ENCODE measurements at places on chromosomes 5 and 9.

DNA sequence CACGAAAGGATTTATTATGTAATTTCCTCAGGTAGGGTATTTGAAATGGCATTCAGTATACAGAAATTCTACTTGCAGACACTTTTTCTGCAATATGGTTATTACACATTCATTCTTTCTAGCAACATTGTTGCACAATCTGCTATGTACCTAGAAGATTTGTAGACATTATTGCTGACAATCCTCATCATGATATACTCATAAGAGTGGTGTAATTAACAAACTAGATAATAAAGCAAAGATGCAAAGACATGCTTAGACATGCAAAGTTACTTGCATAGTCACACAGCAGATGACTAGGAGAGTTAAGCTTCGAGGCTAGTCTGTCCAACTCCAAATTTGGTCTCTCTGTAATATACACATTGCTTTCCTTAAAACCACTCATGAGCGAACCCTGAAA lies 317.1 kb downstream of the ASTN2 start:
- no peak for DNase-seq

DNA sequence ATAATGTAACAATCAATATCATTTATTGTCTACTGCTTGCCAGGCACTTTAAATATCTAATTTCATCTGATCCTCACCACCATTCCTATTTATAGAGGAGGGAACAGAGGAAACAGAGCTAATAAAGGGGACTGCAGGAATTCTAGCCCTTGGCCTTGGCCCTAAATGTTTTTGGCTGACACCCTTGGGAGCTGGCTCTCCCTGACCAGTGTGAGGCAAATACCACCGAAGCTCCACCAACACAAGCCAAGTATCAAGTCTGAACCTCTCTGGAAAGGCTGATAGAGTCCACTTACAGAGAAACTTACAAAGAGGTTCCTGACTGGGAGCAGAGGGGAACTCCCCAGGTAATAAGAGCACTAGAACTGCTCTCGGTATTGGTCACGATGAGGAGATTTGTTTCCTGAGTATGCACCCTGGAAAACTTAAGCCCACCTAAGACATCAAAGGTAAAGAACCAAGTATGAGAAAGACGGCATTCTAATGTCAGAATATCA lies 243.1 kb upstream of the PANK3 start:
- DNase-seq, result no peak

DNA sequence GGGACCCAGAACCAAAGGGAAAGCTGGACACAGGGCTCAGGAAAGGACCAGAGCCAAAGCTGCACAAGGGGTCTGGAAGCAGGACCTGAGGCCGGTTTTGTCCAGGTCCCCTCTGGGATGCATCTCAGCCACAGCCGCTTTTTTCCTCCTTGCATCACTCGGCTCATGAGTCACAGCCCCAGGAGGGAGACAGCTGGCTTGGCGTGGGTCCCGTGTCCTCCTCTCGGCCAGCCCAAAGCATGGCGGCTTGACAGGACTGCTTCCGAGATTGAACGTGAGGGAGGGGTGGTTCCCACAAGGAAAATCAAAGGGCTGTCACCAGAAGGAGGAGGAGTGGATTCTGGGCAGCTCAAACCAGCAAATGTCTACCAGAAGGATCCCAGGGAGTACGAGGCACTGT lies 56.7 kb upstream of the CPLX2 start:
- no peak for DNase-seq

DNA sequence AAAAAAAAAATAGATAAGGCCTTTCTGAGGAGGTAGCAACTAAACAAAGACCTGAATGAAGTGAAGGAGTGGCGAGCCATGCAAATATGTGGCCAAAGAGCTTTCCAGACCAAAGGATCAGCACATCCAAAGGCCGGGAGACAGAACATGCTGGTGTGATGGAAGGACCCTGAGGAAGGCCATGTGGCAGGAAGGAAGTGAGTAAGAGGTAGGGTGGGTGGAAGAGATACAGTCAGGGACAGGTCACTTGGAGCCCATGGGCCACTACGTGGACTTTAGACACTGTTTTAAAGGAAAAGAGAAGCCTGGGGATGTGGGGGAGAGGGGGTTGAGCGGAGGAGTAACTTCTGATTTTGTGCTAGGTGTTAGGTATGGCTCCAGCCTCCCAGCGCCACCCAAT lies 31.3 kb downstream of the SPRY4 start:
- DNase-seq, result no peak

- no peak for DNase-seq
Observed at GRCh38 chr5:72488756-72489155, 18.5 kb downstream of the ZNF366 start.

DNA sequence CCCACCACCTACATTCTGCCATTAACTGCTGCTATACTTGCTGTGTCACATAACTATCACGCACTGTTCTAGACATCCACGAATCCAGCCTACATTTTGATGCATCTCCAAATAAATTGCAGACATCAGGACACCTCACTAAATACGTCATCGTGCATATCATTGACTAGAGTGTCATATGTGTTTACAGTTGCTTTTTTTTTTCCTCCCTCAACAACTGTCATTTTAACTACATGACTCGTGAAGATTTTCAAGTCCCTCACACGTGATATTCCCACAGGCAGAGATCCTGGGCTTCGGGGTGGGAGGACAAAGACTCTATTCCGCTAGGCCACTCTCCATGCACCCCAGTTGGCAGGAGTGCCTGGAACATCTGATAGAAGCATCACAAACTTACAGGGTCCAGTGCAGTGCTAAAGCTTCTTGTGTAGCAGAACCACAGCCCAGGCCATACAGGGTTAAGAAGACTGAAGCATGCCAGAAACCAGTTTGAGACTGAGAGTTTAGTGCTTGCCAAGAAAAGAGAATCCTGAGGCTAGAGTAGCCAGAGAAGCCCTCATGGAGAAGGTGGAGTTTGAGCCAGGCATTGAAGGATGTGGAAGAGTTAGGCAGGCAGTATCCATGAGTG lies 1.1 kb downstream of the PCYOX1L start:
- no peak for DNase-seq

- DNase-seq, result no peak
Observed at GRCh38 chr5:150186137-150186536, 3.7 kb upstream of the SLC6A7 start.

GRCh38 chr5:55546947-55547346 lies 12.2 kb upstream of the PLPP1 start:
- no peak for DNase-seq

GRCh38 chr9:14240537-14240936 lies 73.4 kb downstream of the NFIB start:
- no peak for DNase-seq

DNA sequence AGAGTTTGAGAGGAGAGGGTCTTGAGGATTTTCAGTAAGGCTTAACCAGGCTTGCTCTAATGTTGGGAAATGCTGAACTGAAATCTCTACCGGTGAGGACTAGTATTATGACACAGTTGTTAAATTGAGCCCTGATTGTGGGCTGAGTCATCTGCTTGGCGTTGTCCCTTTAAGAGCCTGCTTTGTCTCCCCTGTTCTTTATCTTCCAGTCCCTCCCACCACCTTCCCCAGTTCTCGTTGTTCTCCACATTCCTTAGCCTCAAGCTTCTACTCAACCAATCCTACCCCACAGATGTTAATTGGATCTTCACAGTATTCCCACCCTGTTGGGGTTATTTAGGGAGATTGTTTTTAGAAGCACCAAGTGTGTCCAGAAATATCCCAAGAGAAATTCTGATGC lies 57.6 kb downstream of the ANKRD55 start:
- no peak for DNase-seq

- DNase-seq, result no peak
Observed at GRCh38 chr5:77844623-77845323, 68.6 kb upstream of the TBCA start.

DNA sequence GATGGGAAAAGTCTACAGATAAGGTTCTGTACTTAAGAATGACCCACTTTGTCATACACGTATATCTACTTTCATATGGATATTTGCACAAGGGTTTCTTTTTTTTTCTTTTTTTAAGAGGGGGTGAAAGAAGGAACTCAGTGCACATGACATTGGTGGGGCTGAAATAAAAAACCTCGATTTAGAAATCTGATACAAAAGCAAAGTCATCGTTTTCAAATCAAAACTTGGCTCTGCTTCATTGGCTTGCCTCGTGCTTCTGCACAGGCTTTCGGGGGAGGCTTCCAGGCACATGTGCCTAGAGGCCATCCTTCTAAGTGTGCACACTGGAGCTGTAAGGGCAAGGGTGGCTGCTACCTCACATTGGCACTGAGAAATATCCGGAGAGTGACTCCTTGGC lies 31.1 kb downstream of the PTTG1 start:
- DNase-seq, result no peak

- no peak for DNase-seq
Observed at GRCh38 chr9:116163293-116164055, 9.9 kb downstream of the PAPPA start.

GRCh38 chr5:151447174-151448037 lies at the start of gene SLC36A1:
SLC36A1 (plus strand) TSS chr5:151447603; CDS start chr5:151458793, 11,190 bp downstream.
- DNase-seq, result peak; percentile 96

DNA sequence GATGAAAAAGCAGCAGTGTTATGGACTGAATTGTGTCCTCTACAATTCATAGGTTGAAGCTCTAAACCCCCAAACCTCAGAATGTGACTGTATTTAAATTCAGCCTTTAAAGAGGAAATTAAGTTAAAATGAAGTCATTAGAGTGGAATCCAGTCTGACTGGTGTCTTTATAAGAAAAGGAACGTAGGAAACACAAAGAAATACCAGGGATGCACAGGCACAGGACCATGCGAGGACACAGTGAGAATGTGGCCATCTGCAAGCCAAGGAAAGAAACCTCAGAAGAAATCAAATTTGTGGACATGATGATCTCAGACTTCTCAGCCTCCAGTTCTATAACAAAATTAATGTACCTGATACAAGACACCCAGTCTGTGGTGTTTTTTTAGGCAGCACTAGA lies 971.2 kb upstream of the CDH9 start:
- no peak for DNase-seq

DNA sequence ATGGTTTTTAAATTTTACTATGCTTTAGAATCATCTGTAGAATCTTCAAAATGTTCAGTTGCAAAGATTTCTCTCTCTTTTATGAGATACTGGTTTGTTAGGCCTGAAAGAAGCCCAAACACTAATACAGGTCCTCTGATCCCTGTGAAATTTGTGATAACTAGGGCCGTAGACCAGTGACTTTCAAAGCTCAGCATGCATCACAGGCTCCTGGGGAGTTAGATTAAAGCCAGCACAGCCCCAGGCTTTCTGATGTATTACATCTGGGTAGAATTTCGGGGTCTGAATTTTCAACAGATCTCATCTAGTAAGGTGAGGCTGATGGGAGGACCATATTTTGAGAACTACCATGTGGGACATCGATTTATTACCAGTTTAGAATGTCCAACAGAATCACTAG lies 194.1 kb upstream of the PTPRD start:
- no peak for DNase-seq

DNA sequence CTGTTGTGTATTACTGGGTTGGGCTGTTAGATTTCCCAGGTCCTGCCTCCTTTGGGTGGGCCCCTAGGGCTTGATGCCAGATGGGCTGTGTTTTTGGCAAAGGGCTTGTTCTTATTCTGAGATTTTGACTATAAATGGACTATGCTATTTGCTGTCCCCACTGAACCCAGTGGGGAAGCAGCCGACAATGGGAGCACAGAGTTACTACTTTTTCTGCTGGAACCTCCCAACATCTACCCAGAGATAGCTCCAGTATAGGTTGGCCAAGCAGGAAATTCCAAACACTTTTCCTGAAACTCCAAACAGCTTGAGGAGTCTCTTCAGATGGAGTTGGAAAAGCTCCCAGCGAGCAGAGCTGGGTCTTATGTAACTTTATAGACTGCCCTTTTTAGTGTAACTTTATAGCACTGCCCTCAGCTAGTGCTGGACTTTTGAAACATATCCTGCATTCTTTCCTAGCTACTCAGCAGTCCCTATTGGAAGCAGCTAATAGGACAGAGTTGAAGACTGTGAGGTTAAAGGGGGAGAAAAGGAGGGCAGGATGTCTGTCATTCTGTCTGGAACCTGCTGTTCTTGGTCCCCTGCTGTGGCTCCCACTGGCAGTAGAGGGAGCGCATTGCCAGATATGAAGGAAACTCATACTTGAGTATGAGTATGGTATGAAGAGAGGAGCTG lies 21.0 kb downstream of the RUSC2 start:
- DNase-seq, result no peak

- no peak for DNase-seq
Observed at GRCh38 chr9:4421847-4422246, 68.4 kb upstream of the SLC1A1 start.

GRCh38 chr9:14346811-14347405 lies 33.0 kb upstream of the NFIB start:
- DNase-seq, result no peak

GRCh38 chr5:1315709-1316587 lies 21.1 kb upstream of the TERT start:
- no peak for DNase-seq

DNA sequence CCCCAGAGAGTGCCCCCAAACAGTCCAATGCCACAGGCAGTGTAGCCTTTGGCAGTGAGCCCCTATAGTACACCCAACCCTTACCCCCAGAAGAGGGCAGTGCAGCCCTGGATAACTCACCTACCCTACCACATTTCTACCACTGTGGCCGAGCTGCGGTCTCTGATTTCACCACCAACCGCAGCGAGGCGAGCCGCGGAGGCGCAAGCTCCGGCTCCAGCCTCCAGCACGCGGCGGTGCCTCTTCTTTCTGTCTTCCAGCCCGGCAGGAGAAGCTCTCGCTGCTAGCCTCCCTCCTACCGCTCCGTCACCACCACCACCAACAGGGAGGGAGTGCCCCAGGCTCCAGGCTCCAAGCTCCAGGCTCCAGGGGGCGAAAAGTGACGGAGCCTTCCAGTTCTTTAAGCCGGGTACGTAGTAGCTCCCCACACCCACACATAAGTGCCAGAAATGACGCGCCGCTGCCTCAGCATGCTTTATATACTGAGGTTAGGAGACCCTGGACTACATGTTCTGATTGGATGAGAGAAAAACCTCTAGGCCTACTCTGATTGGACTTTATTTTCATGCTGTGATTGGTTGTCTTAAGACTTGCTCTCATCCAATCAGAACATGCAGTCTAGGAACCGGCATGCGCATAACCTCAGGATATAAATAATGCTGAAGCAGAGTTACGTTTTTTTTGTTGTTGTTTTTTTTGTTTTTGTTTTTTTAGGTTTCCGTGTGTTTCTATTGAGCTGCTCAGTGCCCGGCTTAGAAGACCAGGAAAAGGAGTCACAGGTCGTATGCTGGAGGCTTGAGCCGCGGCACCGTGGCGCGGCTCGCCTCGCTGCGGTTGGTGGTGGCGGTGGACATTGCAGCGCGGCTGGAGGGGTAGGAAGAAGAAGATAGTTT lies at the start of gene PCAT7:
TSS of gene PCAT7 (plus strand) at position 645 of the 893 bp plus-strand sequence.
- DNase-seq, result no peak

- DNase-seq, result no peak
Observed at GRCh38 chr9:94805051-94805489, 78.6 kb downstream of the AOPEP start.

- no peak for DNase-seq
Observed at GRCh38 chr9:77648234-77649108, at the start of gene GNA14. GNA14 (minus strand) TSS chr9:77648322; CDS start chr9:77647793, 529 bp downstream.

DNA sequence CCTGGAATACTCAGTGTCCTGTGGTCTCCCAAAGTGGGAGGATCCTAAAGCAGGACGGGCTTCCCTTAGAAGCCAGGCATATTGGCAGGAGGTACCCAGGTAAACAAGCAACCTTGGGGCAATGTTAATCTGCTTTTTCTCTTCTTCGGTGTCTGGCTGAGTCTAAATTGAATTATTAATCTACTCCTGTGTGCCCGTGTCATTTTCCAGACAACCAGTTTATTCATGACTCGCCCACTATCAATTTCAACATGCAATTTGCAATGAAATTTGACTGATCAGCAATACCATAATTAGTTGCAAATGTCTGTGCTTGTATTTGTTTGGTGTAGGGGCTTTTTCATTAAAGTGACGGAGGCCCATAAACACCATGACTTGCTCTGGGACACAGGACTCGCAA lies 32.9 kb upstream of the JADE2 start:
- no peak for DNase-seq
